HuH-7 (cell line): ENCODE measurements at places on chromosomes 6 and 20.
A peak's percentile ranks its signal among the peaks of the same experiment; 100 is the strongest.

DNA sequence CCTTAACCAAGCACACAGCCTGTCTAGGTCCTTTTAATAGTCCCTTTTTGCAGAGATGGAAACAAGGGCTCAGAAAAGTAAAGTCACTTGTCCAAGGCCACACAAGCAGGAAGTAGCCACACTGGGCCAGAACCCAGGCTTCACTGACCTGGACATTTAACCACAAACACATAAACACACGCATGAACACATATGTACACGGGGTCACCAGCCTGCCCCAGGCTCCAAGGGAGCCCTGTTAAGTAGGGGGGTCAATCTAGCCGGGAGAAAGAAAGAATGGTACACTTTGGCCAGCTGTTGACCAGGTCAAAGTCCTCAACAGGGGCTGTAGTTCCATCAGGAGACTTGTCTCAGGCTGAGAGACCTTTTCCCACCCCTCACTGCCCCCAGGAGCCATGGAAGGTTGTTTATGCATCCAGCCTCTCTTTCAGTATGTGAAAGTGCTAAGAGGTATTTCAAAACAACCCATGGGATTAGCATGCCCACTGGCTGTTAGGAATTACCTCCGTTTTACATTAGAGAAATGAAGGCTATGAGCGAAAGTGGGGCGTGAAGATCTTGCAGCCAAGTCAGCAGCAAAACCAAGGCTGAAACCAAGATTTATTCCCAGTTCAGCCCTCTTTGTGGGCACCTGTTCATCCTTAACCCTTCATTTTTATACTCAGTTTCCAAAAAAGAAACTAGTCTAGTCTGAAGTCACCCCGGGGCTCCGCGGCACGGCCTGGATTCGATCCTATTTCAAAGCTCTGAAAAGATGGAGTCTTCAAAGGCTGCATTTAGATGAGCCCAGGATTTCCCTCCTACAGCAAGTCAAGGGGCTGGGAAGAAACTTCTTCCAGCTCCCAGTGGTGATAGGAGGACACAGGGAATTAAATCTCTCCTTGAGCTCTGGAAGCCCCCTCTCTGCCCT, 9.8 kb downstream of the SDC4 start:
- DNase-seq: no peak

DNA sequence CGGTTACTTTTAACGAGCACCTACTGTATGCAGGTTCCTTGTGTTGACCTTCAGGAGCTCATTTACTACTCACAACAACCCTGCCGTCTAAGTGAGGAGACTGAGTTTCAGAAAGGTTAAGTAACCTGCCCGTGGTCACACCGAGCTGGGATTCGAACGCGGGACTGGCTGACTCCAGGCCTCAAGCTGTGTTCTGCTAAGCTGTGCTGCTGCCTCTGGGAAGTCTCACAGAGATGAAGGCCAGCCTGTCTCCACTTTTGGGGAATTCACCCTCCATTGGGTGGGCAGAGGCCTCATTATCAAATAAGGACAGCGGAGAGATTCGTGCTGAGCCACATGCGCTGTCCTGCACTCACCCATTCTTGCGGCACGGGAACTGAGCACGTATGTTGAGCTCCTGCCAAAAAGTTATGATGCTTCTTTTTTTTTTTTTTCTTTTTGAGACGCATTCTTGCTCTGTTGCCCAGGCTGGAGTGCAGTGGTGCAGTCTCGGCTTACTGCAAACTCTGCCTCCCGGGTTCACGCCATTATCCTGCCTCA, 25.9 kb upstream of the MYT1 start:
- DNase-seq: no peak

DNA sequence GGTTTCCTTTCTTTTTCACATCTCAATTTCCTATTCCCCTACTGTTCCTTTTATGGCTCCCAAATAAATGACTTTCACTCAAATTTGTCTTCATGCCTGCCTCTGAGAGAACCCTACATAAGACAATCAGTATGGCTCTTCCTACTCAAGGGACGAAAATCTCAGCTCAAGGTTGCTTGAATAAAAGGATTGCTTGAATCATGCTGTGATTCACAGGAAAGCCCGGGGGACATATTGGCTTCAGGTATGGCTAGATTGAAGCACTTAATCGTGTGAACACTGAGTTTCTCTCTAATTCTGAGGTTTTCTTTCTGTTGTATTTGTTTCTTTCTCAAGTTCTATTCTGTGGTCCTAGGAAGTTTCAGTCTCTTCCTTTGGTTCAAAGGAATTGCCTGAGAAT, 140.3 kb upstream of the SULF2 start:
- no peak for DNase-seq

GRCh38 chr6:12126051-12126450, 113.9 kb downstream of the HIVEP1 start:
- DNase-seq: no peak

DNA sequence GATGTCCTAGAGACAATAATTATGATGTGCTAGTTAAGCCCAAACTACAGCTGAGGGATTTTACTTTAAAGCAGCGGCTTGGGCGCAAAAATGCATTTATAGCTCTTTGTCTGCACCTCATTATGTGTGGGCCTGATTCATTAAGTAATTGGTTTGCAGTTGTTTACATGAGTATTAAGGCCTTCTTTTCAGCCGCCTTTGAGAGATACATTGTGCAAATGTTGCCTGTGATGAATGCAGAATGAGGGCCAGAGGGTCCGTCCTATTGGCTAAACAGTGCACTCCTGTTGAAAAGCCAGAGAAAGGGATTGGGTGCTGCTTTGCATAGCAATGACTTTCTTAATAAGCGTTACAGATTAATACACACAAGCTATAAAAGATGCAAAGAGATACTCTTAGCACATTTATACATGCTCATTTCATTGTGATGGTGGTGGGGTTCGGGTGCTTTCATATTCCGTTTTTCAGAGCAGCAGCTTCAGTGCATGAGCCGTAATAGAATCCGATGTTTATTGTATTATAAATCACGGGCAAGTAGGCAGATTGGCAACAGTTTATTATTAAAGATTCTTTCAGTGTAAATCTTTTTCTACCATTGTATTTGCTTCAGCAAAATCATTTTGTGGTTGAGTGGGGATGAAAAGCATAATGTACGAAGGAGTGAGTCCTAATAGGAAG, 68.2 kb upstream of the XRN2 start:
- no peak for DNase-seq

GRCh38 chr6:75396005-75396800, 97.4 kb downstream of the FILIP1 start:
- DNase-seq: no peak

GRCh38 chr6:77626426-77626825, 26.4 kb upstream of the MEI4 start:
- DNase-seq: no peak

GRCh38 chr20:20184706-20185105, 132.4 kb downstream of the CFAP61 start:
- DNase-seq: no peak

DNA sequence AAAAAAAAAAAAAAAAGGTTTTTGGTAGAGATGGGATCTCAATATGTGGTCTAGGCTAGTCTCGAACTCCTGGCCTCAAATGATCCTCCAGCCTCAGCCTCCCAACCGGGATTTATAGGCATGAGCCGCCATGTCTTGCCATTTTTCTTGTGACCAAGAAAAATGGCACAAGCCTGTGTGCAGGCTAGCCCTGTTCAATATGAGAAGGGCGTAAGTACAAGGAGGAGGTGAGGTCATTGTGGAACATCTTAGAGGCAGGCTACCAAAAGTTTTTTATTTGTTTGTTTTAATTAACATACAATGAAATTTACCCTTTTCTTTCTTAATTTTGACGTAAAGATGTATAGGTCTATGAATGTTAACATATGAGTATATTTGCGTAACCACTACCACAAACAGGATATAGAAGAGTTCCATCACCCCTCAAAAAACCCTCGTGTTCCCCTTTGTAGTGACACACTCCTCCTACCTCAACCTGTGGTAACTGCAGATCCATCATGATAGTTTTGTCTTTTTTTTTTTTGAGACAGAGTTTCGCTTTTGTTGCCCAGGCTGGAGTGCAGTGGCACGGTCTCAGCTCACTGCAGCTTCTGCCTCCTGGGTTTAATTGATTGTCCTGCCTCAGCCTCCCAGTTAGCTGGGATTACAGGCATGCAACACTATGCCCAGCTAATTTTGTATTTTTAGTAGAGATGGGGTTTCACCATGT, 28.3 kb upstream of the KIF3B start:
- DNase-seq: no peak

DNA sequence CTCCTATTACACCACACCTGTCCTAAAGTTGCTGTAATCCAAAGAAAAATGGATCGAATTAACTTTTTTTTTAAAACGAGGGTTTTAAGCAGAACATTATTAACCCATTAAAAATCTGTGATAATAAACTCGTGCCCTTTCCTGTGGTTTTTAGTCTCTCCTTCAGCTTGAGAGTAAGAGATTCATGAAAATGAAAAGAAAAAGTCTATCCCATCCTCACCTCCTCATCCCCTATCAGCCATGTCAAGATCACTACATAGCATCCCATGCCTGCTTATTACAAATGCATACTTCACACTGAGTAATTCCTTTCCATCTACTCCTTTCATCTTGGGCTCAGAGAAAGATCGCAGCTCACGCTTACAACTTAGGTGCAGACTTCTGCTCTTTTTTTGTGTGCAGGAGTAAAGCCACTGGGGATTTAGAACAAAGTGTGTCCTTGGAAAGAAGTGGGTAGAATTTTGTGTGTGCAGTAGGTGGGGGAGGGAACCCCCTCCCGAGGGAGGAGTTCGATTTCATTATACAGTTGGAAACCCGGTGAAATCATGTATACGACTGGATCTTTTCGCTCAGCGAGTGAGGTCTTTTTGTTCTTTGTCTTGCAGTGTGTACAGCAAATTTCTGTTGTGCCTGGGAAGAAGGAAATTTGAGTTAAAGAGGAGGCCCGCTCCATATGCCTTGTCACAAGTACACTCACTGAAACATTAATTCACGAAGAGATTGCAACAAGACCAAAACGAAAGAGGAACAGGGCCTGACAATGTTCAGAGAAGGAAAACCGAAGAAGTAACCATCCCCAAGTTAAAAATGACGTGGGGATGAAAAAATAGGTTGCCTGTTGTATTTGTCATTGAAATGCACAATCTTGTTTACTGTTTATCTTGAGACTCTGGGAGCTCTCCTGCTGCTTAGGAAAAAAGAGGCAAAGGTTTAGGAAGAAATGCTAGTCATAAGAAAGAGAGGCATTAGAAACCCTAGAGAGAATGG, 146.5 kb upstream of the ZNF217 start:
- DNase-seq: no peak

DNA sequence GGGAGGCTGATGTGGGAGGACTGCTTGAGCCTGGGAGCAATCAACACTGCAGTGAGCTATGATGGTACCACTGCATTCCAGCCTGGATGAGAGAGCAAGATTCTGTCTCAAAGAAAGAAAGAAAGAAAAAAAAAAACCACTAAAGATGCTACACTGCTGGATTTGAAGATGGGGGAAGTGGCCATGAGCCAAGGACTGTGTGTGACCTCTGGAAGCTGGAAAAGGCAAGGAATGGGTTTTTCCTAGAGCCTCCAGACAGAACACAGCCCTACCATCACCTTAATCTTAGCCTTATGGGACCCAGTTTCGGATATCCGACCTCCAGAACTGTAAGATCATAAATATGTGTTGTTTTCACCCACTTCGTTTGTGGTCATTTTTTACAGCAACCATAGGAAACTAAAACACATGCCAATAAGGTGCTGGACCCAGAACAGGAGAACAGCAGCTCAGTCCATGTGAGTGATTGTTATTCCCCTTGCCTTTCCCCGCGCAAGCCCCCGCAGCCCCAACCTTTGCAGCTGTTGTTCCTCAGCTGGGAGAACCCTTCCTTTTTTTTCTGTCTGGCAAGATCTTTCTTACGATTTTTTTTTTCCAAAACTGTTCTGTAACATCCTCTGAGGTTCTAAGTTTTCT, 11.1 kb upstream of the VAPB start:
- no peak for DNase-seq

GRCh38 chr6:129623008-129623732, 86.8 kb downstream of the ARHGAP18 start:
- DNase-seq: no peak

- DNase-seq: no peak
Observed at GRCh38 chr20:7868108-7868507, 72.2 kb downstream of the HAO1 start.

GRCh38 chr6:105452924-105453756, 50.3 kb upstream of the PREP start:
- DNase-seq: no peak

DNA sequence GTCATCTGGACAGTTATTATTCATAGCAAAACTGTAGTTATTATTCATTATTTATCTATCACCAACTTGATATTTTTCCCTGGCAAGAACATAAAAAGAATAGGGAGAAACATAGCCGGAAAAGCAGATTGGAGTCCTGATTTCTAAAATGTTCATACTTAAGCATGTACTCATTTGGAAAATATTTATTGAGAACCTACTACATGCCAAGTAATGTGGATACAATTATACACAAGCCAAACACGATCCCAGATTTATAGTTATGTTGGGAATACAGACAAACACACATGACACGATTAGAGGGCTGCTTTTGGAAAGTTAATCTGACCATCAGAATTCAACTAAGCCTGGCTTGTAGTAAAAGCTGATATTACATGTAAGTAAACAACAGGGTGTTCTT, 30.7 kb downstream of the ARHGAP18 start:
- DNase-seq: no peak

GRCh38 chr6:3748208-3749066, 3.1 kb downstream of the PXDC1 start:
- DNase-seq: peak; percentile 94

- no peak for DNase-seq
Observed at GRCh38 chr20:4815628-4816027, 93.9 kb downstream of the PRND start.

- no peak for DNase-seq
Observed at GRCh38 chr6:63773200-63773599, 137.6 kb downstream of the PHF3 start.

GRCh38 chr20:52590100-52590499, 382.1 kb upstream of the TSHZ2 start:
- no peak for DNase-seq

DNA sequence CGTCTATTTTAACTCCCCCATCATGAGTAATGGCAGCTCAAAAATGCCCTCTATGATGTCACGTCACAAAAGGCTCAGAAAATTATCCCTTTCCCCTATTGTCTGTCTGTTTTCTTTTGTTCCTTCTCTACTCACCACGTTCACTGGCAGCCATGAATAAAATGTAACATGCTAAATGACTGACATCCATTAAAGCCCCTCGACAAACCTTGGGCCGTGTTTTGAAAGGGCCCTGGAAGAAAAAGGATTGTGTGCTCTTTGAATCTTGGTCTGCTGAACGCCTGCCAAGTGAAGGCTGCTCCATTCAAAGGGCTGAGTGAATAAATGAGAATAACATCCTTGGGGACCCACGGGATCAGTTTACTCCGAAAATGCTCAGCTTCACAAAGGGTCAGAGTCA, 118.7 kb downstream of the RPS12 start:
- DNase-seq: no peak

GRCh38 chr6:89729818-89730217, 89.8 kb downstream of the MDN1 start:
- peak; percentile 11 for DNase-seq

DNA sequence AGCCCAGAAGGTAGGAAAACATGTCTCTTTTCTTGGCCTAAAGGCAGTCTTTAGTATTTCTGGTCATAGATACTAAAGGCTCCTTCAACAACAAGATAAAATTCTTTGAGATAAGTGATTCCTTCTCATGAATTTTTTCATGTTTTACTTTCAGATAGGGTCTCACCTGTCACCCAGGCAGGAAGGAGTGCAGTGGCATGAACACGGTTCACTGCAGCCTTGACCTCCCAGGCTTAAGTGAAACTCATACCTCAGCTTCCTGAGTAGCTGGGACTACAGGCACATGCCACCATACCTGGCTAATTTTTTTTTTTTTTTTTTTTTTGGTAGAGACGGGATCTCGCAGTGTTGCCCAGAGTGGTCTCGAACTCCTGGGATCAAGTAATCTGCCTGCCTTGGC, 9.1 kb downstream of the PNLDC1 start:
- DNase-seq: no peak
